ENCODE measurements at places on chromosomes 6 and 20.

- no peak for DNase-seq
Observed at GRCh38 chr6:48826152-48826515, 636.9 kb downstream of the MMUT start.

DNA sequence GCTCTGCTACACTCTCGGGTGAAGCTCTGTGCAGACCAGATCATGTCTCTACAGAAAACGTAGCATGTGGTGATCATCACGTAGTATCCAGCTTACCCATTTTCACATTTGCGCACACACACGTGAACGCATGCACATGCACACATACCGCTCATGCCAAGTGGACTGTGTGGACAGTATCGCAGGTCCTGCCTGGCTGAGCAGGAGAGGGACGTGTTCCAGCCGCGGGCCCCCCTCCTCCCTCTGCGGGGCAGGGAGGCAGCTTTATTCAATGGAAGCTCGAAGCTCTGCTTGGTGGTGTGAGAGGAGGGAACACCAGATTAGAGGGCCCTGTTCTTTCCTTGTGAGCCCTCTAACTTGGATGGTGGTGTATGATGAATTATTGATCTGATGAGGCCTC, 51.1 kb downstream of the CDH26 start:
- DNase-seq: no peak

GRCh38 chr6:150606168-150606591, 6.5 kb downstream of the PLEKHG1 start:
- DNase-seq: no peak

DNA sequence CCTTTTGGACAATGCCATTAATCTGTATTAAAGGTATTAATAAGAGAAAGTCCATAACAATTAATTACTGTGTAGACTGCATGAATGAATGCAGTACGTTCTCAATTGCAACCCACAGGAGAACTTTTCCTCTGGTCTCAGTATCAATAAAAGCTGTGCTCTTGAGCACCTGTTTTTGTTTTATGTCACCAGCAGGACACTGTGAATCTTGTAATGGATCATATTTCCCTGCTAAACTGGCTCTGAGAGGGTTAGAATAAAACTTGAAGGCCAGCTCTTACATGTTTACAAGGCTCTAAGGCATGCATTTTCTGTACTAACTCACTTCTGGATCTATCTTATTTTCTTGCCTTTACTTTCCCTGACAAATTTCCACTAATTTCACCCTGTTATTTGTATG, 214.3 kb upstream of the PLN start:
- DNase-seq: no peak

GRCh38 chr6:14026831-14027539, 90.6 kb upstream of the CD83 start:
- DNase-seq: no peak
